ENCODE measurements at places on chromosomes 13 and 19.
A peak's percentile ranks its signal among the peaks of the same experiment; 100 is the strongest.

DNA sequence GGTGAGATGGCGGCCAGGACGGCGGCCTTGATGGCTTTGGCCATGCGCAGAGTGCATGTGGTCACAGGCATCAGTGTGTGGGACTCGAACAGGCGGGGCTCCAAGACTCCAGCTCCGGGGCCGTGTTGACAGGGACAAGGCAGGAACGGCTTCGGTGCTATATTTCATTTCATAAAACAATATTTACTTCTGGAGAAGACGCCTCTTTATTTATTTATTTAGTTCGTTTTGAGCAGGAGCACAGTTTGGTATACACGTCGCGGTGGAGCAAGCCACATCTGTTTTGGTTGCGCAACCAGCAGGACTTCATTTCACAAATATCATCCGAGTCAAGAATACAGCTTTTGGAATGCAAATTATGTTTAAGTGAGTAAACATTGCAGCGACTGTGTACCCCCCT lies 166.7 kb upstream of the TSHZ3 start:
- DNase-seq, result no peak

DNA sequence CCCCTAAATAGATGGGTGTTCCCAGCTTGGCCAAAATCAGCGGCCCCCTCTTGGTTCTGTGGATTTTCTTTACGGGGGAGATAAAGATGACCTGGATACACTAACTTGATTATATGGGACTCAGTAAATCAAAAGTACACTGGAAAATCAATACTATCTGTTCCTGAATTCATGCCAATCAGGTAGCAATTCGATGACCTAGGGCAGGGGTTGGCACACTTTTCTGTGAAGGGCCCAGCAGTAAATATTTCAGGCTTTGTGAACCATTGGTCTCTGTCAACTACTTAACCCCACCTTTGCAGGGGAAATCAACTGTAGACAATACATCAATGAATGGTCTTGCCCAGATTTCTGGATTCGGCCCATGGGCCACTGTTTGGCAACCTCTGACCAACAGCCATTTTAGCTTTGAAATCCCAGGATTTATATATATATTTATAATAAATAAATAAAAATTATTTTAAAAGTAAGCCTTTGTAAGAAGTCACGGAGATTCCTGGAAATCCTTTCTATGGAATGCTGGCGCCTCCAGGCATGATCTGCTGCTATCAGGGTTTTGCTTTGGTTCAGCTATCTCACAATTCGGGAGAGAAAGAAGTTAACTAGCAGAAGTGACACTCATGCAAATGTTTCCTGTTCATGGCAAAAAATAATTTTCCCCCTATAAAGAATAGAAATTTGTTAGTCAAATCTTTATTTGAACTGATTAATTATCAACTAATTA lies 32.8 kb downstream of the SLC15A1 start:
- no peak for DNase-seq

DNA sequence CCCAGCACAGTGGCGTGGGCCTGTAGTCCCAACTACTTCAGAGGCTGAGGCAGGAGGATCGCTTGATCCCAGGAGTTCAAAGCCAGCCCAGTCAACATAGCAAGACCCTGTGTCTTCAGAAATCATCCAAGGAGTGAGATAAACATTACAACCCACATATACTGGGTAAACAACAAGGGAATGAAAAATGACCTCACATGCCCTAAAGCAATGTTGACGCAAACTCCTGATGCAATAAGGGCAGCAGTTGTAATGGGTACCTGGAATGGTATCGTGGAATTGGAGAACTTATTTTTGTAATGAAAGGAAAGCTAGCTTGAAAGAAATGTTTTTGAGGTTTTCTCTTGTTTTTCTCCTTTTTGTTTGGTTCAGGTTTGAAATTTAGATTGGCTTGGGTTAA lies 24.5 kb upstream of the LGALS16 start:
- no peak for DNase-seq

DNA sequence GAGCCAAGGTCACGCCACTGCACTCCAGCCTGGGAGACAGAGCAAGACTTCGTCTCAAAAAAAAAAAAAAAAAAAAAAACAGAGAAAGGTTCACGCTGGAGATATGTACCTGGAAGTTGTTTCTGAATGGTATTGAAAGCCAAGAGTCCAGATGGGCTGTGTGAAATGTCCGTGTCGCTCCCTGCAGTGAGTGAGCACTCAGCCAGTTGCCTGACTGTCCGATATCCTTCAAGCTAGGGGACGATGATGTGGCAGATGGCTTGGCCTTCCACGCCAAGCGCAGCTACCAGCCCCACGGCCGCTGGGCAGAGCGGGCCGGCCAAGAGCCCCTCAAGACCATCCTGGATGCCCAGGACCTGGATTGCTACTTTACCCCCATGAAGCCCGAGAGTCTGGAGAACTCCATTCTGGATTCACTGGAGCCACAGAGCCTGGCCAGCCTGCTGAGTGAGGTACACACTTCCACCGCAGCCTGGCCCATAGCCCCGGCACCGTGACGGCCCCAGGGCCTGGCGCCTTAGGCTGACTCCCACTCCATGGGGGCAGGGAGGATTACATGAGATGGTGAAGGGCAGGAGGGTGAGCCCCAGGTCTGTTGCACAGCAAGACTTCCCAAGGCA lies 11.7 kb upstream of the OVOL3 start:
- no peak for DNase-seq

- no peak for DNase-seq
These were observed 275.1 kb downstream of the DCLK1 start for GRCh38 chr13:35856084-35856483.

DNA sequence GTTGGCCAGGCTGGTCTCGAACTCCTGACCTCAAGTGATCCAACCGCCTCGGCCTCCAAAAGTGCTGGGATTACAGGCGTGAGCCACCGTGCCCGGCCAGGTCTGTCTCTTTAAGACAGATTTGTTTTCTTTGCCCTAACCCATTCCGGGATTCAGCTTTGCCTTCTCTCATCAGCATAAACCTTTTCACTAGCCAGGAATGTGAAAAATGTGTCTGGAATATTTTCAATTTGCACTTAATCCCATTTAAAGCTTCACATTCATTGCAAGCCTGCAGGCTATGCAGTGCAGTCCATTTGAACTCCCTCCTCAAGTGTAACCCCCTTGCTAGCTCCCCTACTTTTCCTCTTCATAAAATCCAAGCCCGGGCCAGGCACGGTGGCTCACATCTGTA lies 880 bp upstream of the TMEM160 start:
- no peak for DNase-seq

GRCh38 chr13:26498656-26499601 lies 58.6 kb upstream of the WASF3 start:
- DNase-seq, result no peak

- DNase-seq, result no peak
These were observed 16.6 kb downstream of the ACTN4 start for GRCh38 chr19:38663957-38664502.

- no peak for DNase-seq
These were observed 20.3 kb downstream of the ZNF433 start for GRCh38 chr19:12015015-12015752.

DNA sequence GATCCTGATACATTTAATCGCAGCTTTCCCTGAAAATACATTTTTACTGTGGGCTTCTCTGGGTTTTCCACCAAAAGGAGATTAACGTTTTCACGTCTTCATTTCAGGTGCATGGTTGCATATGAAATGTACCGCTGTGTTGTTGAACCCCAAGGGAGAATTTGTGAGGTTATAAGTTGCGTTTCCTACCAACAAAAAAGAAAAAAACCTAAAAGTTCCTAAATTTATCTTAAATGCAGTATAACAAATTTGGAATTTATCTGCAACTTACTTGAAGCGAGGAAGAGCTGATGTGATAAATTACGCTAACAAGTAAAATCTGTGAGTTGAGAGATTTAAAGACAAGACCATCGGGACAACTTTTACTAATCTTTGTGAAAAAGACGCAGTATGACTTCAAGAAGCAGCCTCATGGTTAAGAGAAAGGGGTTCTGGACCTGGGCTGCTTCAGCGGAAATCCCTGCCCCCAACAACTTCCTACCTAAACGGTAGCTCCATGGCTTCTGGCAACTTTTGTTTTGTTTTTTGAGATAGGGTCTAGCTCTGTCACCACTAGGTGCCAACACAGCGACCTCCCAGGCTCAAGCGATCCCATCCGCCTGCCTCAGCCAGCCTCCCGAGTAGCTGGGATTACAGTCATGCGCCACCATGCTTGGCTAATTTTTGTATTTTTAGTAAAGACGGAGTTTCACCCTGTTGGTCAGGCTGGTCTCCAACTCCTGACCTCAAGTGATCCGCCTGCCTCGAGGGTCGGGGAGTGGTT lies 958 bp upstream of the OBI1 start:
- DNase-seq, result no peak

- DNase-seq, result no peak
These were observed 970.5 kb downstream of the UQCRFS1 start for GRCh38 chr19:28242317-28242927.

- peak; percentile 75 for DNase-seq
These were observed at the start of gene ATP8B3 for GRCh38 chr19:1811942-1812425. Gene ATP8B3 (minus strand): TSS chr19:1812276. CDS start chr19:1811736, 540 bp downstream.

GRCh38 chr19:39670998-39671397 lies 15.3 kb downstream of the LGALS16 start:
- DNase-seq, result no peak

DNA sequence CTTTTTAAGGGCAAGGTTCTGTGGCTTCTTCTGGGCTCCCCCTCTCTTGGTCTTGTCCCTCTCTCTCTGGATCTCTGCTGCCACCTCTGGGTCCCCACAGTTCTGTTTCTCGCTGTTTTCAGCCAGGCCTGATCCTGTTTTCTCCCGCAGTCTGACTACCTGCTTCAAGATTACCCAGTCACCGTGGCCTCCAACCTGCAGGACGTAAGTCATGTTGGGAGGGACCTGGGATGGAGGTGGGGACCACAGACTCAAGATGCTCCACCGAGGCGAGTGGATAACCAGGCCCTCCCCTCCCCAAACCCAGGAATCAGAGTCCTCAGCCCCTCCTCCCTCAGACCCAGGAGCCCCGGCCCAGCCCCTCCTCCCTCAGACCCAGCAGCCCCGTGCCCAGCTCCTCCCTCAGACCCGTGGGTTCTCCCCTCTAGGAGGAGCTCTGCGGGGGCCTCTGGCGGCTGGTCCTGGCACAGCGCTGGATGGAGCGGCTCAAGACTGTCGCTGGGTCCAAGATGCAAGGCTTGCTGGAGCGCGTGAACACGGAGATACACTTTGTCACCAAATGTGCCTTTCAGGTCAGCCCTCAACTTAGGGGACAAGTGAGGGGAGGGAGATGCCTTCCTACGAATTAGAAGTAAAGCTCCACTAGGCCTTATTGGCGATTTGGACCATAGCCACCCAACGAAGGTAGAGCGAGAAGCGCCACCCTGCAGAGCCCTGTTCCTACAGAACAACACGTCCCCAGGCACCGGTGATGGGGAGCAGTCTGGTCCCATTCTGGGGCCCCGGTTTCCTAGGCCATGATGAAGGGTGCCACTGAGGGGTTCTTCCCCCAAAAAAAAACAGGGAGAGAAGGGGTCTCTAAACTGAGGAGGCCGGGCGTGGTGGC lies 2.2 kb downstream of the FLT3LG start:
- DNase-seq, result peak; percentile 46

- no peak for DNase-seq
These were observed 92.9 kb downstream of the RGCC start for GRCh38 chr13:41550276-41550675.

- no peak for DNase-seq
These were observed 2791.0 kb upstream of the PCDH20 start for GRCh38 chr13:64206430-64207225.

DNA sequence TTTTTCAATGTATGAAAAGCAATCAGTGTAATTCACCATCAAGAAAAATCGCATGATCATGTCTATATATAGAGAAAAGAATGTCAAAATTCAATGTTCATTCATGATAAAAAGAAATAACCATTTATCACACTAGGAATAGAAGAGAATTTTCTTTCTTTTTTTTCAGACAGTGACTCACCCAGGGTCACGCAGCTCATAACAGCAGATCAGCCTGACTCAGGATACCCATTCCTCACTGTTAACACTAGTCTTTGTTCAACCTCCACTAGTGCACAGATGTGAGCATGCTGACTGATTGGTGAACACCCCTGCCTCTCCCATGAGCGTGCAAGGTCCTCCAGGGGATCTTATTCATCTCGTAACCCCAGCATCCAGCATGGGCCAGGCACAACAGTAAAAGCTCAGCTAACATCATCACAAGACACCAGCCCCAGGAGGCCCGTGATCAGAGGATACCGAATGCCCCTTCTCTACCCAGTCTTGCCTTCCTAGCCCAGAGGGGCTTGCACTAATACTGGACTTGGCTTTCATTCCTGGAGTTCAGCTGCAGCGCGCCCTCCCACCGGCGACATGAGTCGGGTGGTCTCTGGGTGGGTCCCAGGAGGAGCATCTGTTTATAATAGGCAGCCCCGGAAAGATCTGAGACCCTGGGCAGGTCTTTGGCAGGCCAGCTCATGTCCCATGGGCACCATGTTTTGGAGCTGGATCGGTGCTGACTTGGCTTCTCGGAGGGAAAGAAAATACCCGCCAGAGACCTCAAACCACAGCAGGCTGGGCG lies 539.5 kb upstream of the SLC10A2 start:
- no peak for DNase-seq

- DNase-seq, result no peak
These were observed 596.5 kb upstream of the MIR17HG start for GRCh38 chr13:90751026-90751425.

DNA sequence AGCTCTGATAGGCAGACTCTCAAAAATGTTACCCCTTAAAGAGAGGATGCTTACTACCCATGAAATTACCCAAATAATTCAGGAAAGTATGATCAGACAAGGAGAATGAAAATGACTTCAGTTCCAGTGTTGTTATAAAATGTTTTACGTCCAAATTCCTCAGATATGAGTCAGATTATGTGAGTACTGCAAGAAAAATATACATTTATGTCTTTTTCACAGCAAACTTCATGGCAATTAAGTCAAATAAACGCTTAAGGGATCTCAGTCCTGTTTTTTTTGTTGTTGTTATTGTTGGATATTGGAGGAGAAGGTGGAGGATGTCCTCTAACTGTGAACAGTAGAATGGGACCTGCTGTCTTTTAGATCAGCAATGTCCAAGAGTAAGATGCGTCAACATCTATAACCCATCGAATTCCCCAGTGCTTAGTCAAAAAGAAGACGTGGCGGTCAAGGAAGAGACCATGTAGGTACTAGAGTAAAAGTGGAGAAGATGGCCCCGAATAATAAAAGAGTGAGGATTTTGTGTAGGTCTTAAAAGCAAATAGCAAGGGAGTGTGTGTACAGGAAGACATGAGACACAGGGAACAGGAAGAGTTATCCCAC lies 215.4 kb upstream of the IRS2 start:
- no peak for DNase-seq

DNA sequence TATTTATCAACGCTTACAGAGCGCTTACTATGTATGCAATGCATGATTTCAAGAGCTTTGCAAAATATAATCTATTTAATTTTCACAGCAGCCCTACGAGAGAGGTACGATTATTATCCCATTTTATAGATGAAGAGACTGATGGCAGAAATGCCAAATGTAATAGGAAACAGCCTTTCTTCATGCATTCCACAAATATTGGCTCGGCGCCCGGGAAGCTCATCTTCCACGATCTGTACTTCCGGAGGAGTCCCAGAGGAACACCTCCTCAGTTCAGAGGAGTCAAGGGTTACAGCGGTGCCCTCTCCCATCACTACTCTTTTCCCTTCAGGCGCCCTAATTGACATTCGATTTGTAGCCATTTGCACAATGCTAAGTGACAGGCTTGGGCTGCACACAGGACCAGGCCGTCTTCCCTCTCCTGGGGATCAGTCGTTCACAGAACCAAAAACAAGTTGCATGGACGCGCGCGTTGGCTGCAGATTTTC lies 1.1 kb upstream of the ARHGAP35 start:
- DNase-seq, result no peak

Data from effector CD8-positive, alpha-beta T cell (primary cell).